ENCODE measurements at places on chromosomes 7 and 10. TPM values are rescaled to one million over a fixed set of nuclear protein-coding genes. Genes with fewer than 3 reads are reported as not detected.

The ACTR3C gene
- total RNA-seq: 7.3 TPM

The OR2A1 gene
- total RNA-seq: not detected

The PAPOLB gene
- not detected for total RNA-seq

The HOXA11 gene
- total RNA-seq: not detected

The SPDYE2B gene
- not detected for total RNA-seq

The HOXA9 gene
- total RNA-seq: not detected

The GIMAP8 gene
- total RNA-seq: 6.6 TPM

The GATA3 gene
- total RNA-seq: 31.1 TPM
